ENCODE measurements at places on chromosomes 3 and 15.
A peak's percentile ranks its signal among the peaks of the same experiment; 100 is the strongest.

GRCh38 chr15:28886431-28887338, 911 bp downstream of the APBA2 start:
- no peak for DNase-seq

GRCh38 chr3:183497313-183497712, 58.2 kb downstream of the KLHL6 start:
- no peak for DNase-seq

DNA sequence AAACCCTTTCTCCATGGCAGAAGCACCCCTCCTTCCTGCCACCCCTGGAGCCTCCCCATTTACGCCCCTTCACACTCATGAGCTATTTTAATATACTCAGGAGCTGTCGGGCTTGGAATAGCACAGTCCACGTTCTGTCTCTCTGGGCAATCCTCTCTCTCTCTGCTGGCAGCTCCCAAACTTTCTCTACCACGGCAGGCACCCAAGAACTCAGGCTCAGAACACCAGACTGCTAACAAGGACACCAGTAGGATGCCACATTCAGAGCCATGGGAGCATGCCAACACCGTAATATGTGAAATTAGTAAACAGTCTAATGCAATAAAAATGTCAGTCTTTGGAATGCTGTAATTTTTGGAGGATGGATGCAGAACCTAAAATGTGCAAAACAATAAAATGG, 19.3 kb downstream of the TNFAIP8L3 start:
- DNase-seq: peak; percentile 52

DNA sequence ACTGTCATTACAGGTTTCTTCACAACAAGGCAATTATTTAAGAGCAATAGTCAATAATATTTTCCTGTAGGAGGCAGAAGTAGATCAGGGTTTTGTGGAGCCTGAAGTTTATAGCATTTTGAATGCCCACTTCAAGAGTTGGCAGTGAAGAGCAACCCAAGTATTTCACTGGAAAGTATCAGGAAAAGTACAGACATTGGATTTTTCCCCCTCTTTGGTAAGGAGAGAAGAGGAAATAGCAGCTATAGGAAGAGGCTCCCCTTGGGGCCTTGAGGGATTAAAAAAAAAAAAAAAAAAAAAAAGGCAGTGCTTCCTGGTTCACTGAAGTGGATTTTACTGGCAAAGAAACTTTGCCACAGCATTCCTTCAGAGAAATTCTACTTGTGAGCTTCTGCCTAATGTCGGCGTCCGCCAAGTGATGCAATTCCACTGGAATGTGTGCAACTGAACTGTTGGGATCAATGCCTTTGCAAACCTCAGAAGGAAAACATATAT, 5.7 kb upstream of the CNTN6 start:
- DNase-seq: peak; percentile 15

DNA sequence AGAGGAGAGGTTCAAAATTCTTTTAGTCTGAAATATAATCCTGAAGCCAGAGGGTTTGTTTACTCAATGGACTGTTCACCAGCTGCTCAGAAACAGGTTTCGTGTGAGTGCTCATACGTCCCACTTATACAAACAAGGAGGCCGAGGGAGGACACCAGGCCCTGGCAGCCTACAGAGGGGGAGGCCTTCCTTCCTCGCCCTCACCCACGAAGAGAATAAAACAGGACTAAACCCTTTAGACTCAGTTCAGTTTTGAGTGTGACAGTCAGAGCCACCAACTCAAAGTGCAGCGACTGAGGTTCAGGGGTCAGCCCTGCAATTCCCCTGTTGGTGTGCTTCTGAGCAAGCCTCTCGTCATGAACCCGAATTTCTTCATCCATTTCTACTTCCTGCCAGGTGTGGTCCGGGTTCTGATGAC, 17.3 kb downstream of the FAM174B start:
- no peak for DNase-seq

GRCh38 chr15:84979651-84980050, 2.0 kb upstream of the PDE8A start:
- DNase-seq: no peak

DNA sequence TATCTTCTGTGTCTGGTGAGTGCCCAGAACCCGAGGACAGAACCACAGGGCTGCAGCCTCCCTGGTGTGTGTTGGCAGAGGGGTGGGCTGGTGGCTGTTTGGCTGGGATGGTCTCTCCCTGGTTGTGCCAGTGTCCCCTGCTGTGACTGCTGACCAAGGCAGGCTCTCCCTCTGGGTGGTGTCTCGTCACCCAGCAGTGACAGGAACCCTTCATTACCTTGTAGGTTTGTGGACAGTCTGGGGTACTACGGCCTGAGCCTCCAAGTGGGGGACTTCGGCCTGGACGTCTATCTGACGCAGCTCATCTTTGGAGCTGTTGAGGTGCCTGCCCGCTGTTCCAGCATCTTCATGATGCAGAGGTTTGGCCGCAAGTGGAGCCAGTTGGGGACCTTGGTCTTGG, 6.4 kb upstream of the SLC22A14 start:
- DNase-seq: no peak

- no peak for DNase-seq
These were observed 272.3 kb upstream of the ROBO1 start for GRCh38 chr3:80040067-80040466.

DNA sequence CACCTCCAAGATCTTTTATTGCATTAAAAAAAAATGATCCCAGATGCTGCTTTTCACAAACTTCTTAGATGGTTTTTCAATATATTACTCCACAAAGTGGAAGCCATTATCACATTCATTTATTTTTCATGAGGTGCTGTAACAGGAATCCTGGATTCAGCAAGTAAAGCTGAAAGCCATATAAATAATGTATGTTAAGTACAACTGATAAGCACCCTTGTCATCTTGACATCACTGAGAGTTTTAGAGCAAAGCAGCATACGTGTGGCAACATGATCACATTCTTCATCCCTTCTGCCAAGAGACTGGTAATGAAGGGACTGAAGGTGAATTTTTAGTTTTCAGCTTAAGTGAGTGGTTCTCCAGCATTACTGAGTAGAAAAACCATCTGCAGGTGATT, 44.9 kb upstream of the LRRFIP2 start:
- no peak for DNase-seq

DNA sequence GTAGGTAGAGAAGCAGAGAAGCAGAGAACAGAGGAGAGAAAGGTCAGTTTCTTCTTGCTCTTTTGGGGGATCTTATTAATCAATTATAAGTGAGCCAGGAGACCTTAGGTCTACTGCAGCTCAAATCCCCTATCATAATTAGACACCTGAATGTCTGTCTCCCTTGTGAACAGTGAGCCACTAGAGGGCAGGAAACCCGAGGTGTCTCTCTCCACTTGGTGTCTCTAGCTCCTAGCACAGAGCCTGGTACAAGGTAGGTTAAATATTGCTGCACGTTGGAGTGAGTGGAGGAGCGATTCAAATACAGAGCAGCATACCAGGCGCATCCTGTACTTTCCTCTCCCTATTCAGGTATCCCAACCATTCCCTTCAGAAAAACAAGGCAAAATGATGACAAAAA, 2.0 kb upstream of the ST8SIA2 start:
- no peak for DNase-seq

GRCh38 chr3:39638301-39638700, 170.8 kb downstream of the MOBP start:
- no peak for DNase-seq

- DNase-seq: no peak
These were observed 837.4 kb downstream of the CADM2 start for GRCh38 chr3:85796140-85796539.

DNA sequence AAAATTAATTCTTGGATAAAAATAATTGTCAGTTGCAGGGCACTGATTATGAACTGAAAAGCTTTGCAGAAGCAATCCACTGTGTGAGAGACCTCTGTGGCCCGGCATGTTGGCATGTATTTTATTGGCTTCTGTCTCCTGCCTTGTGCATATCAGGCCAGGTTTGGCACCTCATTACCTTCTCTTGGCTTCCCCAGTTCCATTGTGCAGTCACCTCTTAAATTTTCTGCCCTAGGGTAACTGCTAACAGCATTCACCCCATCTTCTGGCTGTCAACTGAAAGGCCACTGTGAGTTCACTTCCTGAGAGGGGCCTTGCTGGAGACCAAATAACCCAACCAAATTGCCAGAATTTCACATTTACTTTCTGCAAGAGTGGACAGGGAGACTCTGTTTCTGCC, 92.7 kb upstream of the RARB start:
- no peak for DNase-seq

DNA sequence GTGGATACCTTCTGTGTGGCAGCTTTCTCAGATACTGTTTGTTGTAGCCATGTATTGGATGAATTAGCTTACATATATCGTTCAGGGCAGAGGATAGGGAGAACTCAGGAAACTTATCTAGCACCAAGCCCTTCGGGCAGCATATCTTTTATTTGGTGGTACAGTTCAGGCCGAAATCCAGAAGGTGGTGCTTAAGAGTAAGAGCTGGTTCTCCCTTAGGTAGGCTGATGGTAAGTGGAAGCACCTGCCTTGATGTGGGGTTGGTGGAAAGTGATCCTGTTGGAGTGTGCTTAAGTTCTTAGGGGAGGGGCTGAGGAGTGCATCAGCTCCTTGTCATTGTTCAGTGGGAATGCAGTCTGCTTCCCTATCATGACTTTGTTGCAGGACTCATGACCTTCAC, 187.5 kb downstream of the DOCK3 start:
- DNase-seq: no peak

GRCh38 chr3:9838856-9839255, 5.0 kb downstream of the RPUSD3 start:
- no peak for DNase-seq

- no peak for DNase-seq
These were observed 591.2 kb downstream of the NSUN3 start for GRCh38 chr3:94654096-94654495.

- no peak for DNase-seq
These were observed 871 bp downstream of the MAP1A start for GRCh38 chr15:43518197-43518761.

- DNase-seq: no peak
These were observed 50.1 kb downstream of the TMOD3 start for GRCh38 chr15:51879555-51879954.
